Hematopoietic multipotent progenitor cell treated with erythropoietin and hydrocortisone succinate and interleukin-3 and kit ligand, for 6 days (in vitro differentiated cells): ENCODE measurements at places on chromosomes 6 and 20.

- no peak for DNase-seq
Measured at GRCh38 chr6:3451498-3451897, 5.4 kb downstream of the SLC22A23 start.

- DNase-seq, result no peak
Measured at GRCh38 chr6:146578054-146578453, 20.7 kb upstream of the ADGB start.

DNA sequence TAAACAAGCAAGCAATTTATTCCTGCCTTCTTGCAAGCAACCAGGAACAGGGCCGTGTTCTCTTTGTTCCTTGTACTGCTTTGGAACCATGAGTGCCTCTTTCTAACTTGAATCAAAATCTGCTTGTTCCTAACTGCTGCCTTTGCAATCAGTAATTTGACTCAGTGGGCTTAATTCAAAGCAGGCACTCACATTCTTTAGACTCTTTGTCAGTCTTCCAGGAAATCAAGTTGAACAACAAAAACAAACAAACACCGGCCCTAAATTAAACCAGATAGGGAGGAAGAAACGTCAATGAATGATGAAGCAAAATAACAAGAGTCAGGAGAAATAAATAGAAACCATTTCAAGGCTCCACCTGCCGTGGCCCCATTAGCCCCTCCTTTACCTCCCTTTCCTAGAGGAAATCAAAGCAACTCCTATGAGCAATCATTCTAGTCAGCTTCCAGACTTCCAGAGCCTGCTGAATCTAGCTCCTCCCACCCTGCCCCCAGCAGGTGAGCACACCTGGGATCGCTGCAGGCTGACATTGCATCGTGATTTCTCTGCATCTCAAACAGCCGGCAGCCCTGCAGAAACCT lies 582.2 kb upstream of the FLRT3 start:
- DNase-seq, result no peak

DNA sequence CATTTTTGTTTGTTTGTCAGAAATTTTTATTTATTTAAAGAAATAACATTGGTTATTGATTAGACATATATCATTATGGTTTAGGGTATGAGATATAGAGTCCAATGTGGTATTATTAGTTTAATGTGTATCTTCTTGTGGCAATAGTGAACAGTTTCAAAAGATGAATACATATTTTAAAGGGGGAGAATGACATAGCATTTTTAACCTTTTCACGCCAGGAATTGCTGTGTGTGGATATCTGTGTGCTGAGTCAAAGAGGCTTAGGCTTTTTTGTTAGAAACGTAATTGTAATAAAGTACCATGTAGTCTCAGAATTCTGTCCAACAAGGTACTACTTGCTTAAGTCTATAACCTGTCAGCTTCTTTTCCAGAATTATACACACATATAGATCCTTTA lies 451.6 kb downstream of the ADGRB3 start:
- DNase-seq, result no peak

- DNase-seq, result no peak
Measured at GRCh38 chr6:128848212-128848935, 34.6 kb upstream of the LAMA2 start.

GRCh38 chr6:89244241-89244985 lies 27.3 kb upstream of the GABRR1 start:
- no peak for DNase-seq

GRCh38 chr20:11182720-11183119 lies 508.9 kb upstream of the JAG1 start:
- peak; percentile 79 for DNase-seq

- DNase-seq, result no peak
Measured at GRCh38 chr20:42641886-42642285, 547.8 kb downstream of the PTPRT start.

- no peak for DNase-seq
Measured at GRCh38 chr6:3928111-3928510, 78.9 kb downstream of the FAM50B start.

DNA sequence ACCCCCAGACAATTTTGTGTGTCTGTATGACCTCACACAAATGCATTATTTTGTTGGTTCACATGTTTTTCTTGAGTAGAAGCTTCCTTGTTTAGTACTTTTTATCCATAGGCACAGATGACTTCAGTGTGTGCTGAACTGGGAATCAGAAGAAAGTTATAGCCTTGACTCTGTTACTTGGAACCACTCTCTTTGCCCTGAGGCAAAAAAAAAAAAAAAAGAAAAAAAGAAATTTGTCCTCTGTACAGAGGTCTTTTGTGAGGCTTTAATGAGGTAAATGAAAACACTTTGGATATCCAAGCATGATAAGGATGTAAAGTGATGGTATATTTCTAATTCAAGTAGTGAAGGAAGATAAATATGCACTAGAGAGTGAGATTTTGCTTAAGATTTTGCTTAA lies 51.9 kb downstream of the TRMT11 start:
- no peak for DNase-seq

DNA sequence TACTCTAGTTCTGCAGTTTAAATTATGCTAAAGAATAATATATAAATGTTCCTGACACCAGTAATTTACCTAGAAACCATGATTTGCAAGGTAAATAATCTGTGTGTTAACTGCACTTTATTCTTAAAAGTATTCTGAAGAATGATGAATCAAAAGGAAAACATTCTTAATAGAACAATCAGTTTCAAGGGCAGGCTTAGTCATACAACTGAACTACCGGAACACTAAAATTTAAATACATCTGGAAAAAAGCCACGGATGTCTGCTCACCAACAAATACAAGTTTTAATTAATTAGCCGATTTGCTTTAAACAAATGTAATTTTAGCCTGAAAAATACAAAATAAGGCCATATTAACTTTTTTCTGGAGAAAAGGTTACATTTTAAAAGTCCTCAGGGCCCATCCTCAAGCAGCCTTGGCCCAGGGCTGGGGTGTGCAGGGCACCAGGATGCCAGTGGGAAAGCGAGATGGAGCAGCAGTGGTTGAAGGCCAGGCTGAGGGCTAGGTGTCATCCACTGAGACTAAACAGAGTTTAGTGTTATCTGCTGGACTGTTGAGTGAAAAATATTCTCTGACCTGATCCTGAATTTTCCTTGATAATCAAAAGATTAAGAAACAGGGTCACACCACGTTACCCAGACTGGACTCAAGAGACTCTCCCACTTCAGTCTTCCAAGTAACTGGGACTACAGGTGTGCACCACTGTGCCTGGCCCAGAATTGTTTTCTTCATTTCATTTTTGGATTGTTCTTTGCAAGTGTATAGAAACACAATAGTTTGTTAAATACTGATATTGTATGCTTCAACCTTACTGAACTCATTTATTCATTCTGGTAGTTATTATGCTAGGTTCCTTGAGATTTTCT lies 88.2 kb upstream of the DST start:
- no peak for DNase-seq

DNA sequence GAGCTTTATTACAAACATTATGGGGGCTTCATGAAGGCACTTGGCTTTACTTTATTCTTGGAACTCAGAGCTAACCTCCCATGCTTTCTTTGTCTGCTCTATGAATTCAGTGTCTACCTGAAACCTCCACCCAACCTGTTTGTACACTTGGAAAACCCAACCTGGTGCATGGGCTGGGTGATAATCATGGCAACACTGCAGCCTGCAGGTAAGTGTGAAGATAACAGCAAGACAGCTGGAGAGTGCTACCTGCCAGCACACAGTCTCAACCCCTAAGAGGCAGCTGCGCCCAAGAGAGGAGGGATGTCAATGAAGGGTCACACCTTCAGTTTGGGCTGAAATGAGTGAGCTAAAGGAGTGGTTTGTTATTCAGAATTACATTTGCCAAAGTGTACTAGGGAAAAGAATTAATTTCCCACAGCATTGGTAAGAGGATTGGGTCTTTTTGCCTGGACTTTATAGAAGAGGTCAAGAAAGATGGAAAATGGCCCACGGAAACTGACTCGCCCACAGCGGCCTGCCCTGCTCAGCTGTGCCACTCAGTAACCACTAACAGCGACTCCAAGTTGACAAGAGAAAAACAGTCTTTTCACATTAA lies 24.4 kb downstream of the FOXQ1 start:
- no peak for DNase-seq

DNA sequence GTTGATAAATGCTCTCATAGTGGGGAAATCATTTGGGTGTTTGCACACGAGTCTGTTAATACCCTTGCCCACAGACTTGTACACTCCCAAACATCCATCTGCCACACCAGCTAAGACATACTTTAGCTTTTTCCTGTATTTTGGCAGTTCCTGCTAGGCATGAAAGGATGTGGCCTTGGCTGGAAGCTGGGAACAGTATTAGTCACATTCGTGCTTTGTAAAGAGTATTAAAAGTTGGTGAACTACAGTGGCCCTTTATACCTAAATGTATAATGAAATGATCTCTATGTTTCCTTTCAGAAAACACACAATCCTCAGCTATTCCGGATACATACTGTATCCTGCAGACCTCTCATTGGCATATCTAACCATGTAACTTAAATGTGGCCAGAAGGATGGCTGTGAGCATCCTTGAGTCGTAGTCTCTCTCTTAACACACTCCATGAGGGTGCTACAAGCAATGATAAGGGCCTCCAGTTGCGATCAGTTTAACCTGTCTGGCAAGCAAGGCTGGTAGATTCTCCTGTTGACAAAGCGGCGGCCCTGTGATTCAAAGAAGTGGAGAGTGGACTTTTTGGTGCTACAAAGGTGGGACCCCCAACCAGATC lies 1.5 kb downstream of the LEMD2 start:
- DNase-seq, result peak; percentile 18

GRCh38 chr20:11650566-11650965 lies 267.1 kb upstream of the BTBD3 start:
- DNase-seq, result no peak

DNA sequence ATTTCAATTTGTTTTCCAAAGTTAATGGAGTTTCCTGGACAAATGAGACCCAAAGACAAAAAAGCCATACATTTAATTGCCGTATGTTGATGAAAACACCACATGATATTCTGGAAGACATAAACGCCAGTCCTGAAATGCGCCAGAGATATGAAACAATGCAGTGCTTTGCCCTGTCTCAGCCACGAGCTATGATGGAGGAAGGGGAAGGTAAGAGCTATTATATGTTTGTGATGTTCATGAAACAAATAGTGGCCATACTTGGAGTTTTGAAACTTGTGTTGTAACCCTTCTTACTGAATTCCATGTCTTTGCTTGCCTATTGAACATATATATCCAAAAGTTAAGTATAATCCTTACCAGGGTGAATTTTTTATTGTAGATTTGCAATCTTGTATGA lies 125.9 kb downstream of the NCOA3 start:
- DNase-seq, result no peak

GRCh38 chr6:44854712-44855443 lies 467.4 kb downstream of the CDC5L start:
- DNase-seq, result peak; percentile 19

DNA sequence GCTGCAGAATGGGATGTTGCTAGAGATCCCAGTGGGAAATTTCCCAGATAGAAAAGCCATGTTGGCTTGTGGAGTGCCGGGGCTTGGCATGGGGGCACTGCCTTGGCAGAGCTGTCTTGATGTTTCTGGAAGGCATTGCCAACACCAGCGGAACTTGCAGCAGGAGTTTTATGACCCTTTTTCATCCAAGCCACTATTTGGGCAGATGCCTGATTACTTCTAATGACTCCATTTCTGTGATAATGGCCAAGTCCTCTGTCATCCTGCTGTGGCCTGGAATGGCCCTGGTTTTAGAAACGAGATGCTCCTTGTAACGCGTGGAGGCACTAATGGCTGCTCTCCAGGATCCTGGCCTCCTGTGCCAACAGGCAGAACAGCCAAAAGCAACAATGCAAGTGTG lies 229.0 kb downstream of the ZNF217 start:
- no peak for DNase-seq

DNA sequence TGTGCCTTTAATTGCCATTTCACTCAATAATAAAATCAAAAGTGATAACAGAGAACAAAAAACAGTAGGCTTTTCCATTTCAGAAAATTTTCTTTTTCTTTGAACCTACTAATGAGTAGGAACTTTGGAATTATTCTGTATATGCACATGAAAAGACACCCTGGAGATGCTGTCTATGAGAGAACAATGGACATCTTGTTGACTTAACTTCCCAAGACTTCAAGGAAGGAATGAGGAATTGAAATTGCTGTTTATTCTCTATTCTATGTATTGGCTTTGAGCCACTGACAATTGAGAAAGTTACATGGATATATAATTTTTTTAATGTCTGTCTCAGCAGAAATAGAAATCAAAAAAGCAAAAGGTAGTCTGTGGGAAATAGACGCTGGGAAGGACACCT lies 98.6 kb upstream of the PCSK2 start:
- DNase-seq, result no peak
